ENCODE measurements at places on chromosomes 3 and 15.

DNA sequence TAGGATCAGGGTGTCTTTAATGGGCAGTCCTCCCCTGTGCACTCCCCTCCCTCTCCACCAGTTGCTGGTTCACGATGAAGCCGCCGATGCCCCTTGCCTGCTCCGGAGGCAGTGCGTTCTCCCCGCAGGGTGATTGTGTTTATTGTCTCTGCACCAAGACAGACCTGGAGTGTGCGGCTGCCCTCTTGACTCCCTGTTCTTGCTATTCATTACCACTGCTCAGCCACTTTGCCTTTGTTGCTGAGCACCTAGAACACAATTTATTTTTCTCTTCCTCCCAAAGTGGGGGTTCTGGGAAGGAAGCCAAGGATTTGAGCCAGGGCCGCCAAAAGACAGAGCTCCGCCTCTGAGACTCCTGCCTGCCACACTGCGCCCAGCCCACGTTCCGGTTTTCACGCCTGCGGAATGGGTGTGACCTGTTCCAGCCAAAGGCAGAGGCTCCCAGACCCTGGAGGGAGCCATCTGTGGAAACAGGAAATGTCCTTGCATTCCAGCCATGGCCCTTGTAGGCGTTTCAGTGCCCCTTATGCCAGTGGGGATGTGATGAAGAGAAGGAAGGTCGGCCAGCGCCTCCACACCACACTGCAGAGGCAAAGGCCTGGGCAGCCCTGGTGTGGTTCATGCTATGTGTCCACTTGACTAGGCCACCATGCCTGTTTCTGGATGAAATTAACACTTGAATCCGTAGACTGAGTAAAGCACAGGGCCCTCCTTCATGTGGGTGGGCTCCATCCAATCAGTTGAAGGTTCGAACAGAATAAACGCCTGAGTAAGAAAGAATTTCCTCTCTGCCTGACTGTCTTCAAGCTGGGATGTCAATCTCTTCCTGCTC, 85.8 kb downstream of the HMG20A start:
- no peak for DNase-seq

DNA sequence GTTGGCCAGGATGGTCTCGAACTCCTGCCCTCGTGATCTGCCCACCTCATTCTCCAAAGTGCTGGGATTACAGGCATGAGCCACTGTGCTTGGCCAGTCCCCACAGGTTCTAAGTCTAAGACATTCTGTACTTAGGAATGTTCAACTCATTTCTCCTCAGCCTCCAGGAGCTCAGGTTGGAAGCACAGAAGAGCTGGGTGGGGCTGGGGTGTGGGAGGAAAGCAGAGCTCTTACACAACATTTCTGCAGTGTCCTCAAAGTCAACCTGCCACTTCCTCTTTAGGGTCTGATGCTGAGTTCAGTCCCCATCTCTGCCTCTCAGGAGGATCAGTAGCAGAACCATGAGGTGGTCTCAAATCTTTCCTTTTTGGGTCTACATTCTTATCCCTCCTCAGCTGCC, 75.5 kb downstream of the MRPL46 start:
- no peak for DNase-seq

- DNase-seq: no peak
These were observed 898 bp downstream of the SMAD3 start for GRCh38 chr15:67066041-67066958.

DNA sequence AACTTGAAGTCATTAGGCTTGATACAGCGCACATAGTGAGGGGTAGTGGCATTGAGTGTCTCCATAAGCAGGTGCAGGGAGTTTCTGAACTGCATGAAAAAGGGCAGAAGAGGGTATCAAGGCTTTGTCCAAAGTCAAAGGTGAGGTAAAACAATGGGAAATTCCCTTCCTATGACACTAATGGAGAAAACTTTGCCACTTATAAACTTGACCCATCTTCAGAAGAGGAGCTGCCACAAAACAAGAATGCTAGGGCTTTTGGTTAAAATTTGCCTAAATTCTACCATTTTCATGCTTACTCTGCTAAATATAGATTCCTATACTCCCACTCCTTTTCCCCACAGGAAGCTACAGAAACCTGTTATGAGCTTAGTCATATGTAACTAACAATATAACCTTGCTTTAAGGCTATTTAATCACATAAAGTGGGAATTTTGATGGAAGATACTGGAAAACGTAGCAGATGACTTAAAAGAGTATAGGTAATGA, 87.5 kb upstream of the MYO5C start:
- no peak for DNase-seq

- no peak for DNase-seq
These were observed 43.5 kb downstream of the LPP start for GRCh38 chr3:188197388-188197847.

DNA sequence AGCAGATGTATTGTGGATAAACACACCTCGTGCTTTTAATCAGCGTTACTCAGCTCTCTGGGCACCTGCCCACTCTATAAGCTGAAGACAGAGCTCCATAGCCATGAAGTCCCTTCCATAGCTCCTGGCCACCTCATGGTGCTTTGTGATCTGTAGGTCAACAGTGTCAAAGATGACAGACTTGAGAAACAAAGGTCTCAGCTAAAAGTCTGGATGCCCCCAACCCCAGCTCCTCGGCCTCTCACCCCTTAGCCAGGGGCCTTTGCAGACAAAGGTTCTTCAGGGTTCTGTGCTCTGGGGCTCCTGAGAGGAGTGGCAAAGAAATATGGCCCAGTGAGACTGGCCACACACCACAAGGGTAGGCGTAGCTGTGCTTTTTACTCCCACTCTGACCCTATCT, 168.6 kb downstream of the KLF13 start:
- no peak for DNase-seq

DNA sequence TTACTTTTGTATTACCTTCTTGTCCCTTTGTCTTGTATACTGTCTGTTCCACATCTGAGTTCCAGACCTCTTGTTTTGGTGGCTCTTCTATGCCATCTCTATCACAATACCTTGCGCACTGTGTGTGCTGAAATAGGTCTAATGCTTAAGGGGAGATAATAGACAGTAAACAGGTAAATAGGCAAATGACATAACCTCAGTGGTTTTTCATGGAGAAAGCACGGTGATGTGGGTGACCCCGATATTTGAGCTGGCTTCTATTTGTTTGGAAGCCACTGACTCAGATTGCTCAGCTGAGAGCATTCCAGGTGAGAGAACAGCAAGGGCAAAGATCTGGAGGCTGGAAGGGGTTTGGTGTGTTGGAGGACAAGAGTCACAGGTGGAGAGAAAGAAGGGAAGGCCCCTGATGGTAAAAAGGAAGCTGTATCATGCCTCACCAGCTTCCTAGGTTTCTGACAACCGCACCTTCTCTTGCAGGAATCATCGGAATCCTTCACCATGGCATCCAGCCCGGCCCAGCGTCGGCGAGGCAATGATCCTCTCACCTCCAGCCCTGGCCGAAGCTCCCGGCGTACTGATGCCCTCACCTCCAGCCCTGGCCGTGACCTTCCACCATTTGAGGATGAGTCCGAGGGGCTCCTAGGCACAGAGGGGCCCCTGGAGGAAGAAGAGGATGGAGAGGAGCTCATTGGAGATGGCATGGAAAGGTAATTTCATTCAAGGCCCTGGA, 795 bp downstream of the MCM2 start:
- DNase-seq: no peak

- no peak for DNase-seq
These were observed 1021.7 kb upstream of the GBE1 start for GRCh38 chr3:82783194-82783593.

DNA sequence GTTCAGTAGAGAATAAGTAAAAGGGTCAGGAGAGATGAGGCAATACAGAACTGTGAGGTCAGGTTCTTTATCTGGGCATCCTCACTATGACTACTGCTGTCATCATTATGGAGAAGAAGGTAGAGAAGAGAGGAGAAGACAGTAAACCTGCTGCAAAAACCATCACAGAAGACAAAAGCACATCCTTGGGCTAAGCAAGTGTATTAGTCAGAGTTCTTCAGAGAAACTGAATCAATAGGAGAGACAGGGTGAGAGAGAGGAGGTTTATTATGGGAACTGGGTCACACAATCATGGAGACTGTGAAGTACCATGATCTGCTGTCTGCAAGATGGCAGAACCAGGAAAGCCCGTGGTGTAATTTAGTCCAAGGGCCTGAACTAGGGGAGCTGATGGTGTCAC, 9.5 kb upstream of the ABHD17C start:
- DNase-seq: no peak

GRCh38 chr15:33093222-33093621, 101.3 kb downstream of the FMN1 start:
- no peak for DNase-seq

DNA sequence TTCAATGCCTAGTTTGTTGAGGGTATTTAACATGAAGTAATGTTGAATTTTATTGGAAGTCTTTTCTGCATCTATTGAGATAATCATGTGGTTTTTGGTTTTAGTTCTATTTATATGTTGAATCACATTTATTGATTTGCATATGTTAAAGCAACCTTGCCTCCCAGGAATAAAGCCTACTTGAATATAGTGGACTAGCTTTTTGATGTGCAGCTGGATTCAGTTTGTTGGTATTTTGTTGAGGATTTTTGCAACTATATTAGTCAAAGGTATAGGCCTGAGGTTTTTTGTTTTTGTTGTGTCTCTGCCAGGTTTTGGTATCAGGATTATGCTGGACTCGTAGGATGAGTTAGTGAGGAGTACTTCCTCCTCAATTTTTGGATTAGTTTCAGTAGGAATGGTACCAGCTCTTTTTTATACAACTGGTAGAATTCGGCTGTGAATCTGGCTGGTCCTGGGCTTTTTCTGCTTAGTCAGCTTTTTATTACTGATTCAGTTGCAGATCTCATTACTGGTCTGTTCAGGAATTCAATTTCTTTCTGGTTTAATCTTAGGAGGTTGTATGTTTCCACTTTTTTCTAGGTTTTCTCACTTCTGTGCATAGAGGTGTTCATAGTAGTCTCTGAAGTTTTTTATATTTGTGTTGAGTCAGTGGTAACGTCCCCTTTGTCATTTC, 209.8 kb upstream of the RBMS3 start:
- DNase-seq: no peak

GRCh38 chr3:61629442-61629841, 68.1 kb downstream of the PTPRG start:
- DNase-seq: no peak

GRCh38 chr3:174424656-174425055, 434.5 kb upstream of the NAALADL2 start:
- DNase-seq: no peak

DNA sequence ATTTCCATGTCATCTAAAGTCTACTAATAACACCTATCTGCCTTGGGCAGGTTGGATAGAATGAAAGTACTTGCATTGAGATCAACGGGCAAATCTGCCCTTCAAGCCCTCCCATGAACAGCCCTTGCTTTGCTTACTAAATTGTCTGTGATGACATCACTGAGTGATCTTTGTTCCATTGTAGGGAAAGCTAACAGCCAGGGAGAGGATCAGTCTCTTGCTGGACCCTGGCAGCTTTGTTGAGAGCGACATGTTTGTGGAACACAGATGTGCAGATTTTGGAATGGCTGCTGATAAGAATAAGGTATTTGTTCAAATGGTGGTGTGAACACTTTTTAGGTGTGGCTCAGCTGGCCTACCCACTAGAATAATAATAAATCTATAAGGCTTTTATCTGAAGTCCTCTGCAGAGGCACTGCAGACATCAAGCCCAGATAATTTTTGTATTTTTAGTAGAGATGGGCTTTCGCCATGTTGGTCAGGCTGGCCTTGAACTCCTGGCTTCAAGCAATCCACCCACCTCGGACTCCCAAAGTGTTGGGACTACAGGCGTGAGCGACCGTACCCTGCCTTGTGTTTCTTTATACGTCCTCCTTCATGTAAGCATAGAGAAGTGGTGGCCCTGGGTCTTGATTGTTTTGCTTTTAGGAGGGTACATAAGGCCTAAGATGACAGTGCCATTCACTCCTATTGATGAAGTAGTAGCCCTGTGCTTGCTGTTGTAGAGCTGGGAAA, 5.7 kb downstream of the PCCB start:
- no peak for DNase-seq

GRCh38 chr3:11476735-11477144, 167.0 kb downstream of the VGLL4 start:
- no peak for DNase-seq

DNA sequence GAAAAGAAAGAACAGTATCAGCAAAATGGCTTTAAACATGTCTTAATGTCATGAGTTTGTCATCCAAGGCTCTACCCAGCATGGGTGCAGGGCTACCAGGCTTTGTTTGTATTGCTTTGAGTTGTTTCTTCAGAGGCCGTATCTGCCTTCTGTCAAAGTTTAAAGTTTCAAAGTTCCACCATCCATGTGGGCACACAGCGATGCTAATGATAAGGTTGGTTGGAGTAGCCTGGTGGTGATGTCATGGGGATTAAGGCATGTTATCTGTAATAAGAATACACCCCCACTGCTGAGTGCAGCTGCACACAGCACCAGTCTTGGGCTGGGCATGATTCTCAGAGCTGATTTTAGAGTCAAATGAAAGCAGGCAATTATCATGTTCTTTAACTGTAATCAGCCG, 72.0 kb upstream of the LRTM1 start:
- no peak for DNase-seq

DNA sequence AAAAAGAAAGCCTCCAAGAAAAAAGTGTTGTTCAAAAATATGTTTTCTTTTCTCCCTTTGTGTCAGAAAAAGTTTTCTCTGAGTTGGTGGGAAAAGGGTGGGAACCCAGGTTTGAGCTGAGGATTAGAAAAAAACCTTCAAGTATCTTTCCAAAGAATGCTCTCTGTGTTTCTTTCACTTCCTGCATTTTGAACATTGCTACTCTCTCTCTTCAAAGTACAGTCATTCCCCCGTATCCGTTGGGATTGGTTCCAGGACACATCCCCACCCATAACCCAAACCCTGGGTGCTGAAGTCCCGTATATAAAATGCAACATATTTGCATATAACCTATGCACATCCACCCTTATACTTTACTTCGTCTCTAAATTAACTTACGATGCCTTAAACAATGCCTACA, 139.6 kb downstream of the TMCO5A start:
- DNase-seq: no peak

DNA sequence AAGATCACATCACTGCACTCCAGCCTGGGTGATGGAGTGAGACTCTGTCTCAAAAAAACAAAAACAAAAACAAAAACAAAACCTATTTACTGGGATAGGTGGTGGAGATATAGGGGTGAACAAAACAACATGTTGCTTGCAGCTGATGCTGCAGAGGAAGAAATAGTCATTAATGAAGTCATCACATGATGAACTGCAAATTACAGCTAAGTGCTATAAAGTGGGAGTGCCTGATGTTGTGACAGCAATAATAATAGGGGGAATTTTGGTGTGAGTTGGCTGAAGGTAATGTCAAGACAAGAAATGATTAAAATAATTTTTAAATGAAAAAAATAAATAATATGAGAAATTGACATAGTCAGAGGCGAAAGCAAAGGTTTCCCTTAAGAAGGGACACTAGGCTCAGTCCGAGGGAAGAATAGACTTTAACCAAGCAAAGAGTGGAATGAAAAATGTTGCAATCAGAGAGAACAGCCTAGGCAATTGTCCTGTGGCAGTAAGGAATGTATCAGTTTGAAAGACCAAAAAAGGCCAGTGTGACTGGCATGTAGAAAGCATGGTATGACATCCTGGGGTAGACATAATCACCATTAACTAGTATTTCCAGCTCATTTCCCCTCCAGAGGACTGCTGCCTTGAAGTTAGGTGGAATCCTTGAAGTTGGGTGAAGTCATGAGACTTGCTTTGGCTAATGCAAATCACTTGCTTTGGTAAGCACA, 14.7 kb upstream of the PIK3CB start:
- DNase-seq: no peak

Measured in effector memory CD4-positive, alpha-beta T cell (primary cell).